HCT116 (cell line): ENCODE measurements at places on chromosomes 4 and X. TPM values are rescaled to one million over a fixed set of nuclear protein-coding genes. Genes with fewer than 3 reads are reported as not detected.

GRCh38 chrX:109281483-109282275 is 200.2 kb downstream of the GUCY2F start:
- H3K4me1 ChIP-seq = no peaks in the 10 kb centered on the region
- DNase-seq = no peak
- H3K27me3 ChIP-seq = no peaks in the 10 kb centered on the region
- H3K36me3 ChIP-seq = no peaks in the 10 kb centered on the region
- H3K27ac ChIP-seq = no peak overlapping the region
- H3K4me3 ChIP-seq = no peak overlapping the region

GRCh38 chr4:10722957-10723356 is 38.4 kb upstream of the CLNK start:
- H3K27me3 ChIP-seq = no peaks in the 10 kb centered on the region
- no peak for DNase-seq
- no peak overlapping the region for H3K27ac ChIP-seq
- no peaks in the 10 kb centered on the region for H3K4me1 ChIP-seq
- no peaks in the 10 kb centered on the region for H3K36me3 ChIP-seq

The SYTL4 gene
- total RNA-seq = 8.8 TPM

DNA sequence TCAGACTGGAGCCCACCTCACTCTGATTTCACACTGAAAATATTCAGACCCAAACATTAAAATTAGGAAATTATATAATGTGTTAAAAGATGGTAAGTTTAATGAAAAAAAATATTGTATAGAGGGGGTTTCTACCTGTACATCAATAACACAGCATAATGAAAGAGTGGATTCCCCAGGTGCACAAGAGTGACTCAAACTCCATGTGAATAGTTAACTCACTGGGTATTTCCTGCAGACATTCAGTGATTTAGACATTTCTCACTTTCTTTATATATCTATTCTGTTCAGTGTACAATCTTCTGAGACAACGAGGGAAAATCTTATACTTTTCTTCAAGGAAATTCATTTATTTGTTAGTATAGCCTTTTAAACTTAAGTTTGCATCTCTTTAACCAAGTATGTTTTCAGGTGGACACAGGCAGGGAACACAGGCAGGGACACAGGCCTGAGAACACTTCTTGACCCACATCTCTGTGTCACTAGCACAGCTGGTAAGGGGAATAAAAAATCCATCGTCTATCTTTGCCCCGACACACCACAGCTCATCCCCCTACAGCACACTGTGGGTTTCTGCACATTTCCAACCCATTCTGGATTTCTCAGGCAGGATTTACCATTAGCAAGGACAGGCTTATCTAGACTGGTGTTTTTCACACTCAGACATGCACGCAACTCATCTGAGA is 525.5 kb upstream of the BOD1L1 start:
- no peak for DNase-seq
- no peaks in the 10 kb centered on the region for H3K27me3 ChIP-seq
- H3K4me1 ChIP-seq = no peaks in the 10 kb centered on the region
- no peaks in the 10 kb centered on the region for H3K36me3 ChIP-seq
- no peak overlapping the region for H3K27ac ChIP-seq
- no peak overlapping the region for H3K4me3 ChIP-seq

The TMEM255A gene
- not detected for total RNA-seq

GRCh38 chr4:104642521-104642920 is 147.8 kb upstream of the CXXC4 start:
- no peak overlapping the region for H3K4me3 ChIP-seq
- H3K27ac ChIP-seq = no peak overlapping the region
- DNase-seq = no peak
- H3K27me3 ChIP-seq = no peaks in the 10 kb centered on the region

- no peak overlapping the region for H3K27ac ChIP-seq
- peaks cover 15% of the 10 kb centered on the region for H3K27me3 ChIP-seq
- no peak overlapping the region for H3K4me3 ChIP-seq
- no peaks in the 10 kb centered on the region for H3K36me3 ChIP-seq
- H3K4me1 ChIP-seq = no peaks in the 10 kb centered on the region
- DNase-seq = no peak
These were observed 353.0 kb downstream of the FBXO8 start for GRCh38 chr4:173930329-173930967.

- no peaks in the 10 kb centered on the region for H3K4me1 ChIP-seq
- H3K4me3 ChIP-seq = no peak overlapping the region
- no peak for DNase-seq
- no peaks in the 10 kb centered on the region for H3K27me3 ChIP-seq
These were observed 199.3 kb upstream of the GRID2 start for GRCh38 chr4:92104506-92104905.

The CXCL3 gene
- total RNA-seq = 1.9 TPM

The VCX3B gene
- not detected for total RNA-seq

The TEX13C gene
- not detected for total RNA-seq

DNA sequence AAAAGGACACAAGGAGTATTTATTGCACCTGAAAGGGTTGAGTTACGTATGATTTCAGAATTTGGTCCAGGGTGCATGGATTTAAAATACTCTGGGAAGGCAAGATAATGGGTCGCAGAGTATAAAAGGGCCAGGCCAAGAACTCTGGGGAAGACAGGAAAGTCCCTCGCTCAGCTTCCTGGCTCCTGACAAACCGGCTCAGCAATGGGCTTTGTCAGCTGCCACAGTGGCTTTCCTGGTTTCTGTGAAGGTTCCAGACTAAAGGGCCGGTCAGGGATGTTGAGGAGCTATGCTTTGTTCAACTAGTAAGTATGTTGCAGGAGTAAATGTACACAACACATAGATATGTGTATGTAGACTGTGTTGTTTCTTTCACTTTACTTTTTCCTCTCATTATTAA is 154.4 kb upstream of the ETNPPL start:
- H3K27ac ChIP-seq = no peak overlapping the region
- H3K4me1 ChIP-seq = no peaks in the 10 kb centered on the region
- H3K27me3 ChIP-seq = peaks cover 49% of the 10 kb centered on the region
- H3K36me3 ChIP-seq = no peaks in the 10 kb centered on the region
- DNase-seq = no peak
- H3K4me3 ChIP-seq = no peak overlapping the region

DNA sequence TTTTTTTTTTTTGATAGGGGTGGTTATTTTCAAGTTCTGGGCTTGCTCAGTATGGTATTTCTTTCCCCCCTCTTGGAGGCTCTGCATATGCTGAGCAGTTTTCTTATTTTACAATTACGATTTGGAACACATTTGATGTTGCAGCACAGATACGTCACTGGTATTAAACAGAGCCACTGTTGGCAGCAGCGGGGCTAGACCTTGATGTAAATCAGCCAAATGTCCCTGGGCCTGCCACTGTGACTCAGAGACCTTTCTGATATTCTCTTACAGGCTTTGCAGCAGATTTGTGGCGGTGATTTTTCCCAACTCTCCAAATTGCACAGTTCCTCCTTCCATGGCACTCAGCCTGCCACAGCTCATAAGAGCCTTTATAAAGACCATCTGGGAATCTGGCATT is 81.1 kb downstream of the VMA21 start:
- no peak overlapping the region for H3K4me3 ChIP-seq
- no peak for DNase-seq
- H3K27me3 ChIP-seq = no peaks in the 10 kb centered on the region
- H3K27ac ChIP-seq = no peak overlapping the region
- no peaks in the 10 kb centered on the region for H3K4me1 ChIP-seq

DNA sequence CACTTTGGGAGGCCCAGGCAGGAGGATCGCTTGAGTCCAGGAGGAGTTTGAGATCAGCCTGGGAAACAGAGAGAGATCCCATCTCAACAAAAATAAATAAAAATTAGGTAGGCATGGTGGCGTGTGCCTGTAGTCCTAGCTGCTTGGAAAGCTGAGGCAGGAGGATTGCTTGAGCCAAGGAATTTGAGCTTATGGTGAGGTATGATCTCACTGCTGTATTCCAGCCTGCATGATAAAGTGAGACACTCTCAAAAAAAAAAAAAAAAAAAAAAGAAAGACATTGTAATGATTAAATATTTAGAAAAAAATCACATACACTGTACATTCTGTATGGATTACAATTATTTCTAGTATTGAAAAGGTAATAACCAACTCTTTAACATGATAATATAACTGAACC is 87.1 kb downstream of the SLIT2 start:
- no peaks in the 10 kb centered on the region for H3K36me3 ChIP-seq
- H3K27me3 ChIP-seq = 0 out of 2 replicates have a peak, but pooled peaks cover 7% of the 10 kb centered on the region
- no peak for DNase-seq
- H3K4me3 ChIP-seq = no peak overlapping the region
- H3K27ac ChIP-seq = no peak overlapping the region

GRCh38 chr4:128244379-128244778 is 43.2 kb downstream of the PGRMC2 start:
- DNase-seq = no peak
- H3K36me3 ChIP-seq = no peaks in the 10 kb centered on the region
- H3K4me3 ChIP-seq = no peak overlapping the region
